ENCODE measurements at places on chromosomes 7 and 10.

DNA sequence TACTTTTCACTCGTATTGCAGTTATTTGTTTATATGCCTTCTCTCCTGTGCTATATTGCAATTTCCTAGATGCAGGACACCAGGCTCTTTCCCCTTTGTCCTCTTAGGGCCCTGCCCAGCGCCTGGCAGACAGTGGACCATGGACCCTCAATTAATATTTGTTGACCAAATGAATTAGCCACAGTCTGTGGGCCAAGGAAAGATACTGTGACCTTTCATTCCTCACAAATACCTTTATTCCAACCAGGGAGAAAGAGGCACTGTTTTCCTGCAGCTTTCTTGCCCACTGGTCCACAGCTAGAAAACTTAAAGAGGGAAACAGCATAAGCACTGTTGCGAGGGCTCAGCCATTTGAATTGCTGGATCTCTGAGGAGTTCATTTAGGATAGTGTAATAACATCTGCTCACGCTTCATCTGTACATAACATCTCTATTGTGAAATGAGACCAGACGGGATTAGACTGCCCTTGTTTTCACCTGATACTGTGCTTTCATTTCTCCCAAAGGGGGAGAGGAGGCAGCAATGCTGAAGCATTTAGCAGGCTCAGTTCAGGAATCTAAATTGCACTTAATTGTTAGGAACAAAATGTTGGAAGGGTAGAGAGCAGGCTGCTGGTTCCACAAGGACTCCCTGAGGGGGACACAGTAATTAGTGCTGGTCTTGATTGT, 46.7 kb downstream of the TNS3 start:
- DNase-seq, result no peak

- no peak for DNase-seq
Measured at GRCh38 chr10:38146579-38147333, 52.6 kb downstream of the ZNF37A start.

- DNase-seq, result no peak
Measured at GRCh38 chr7:55515569-55516279, 56.6 kb downstream of the VOPP1 start.

DNA sequence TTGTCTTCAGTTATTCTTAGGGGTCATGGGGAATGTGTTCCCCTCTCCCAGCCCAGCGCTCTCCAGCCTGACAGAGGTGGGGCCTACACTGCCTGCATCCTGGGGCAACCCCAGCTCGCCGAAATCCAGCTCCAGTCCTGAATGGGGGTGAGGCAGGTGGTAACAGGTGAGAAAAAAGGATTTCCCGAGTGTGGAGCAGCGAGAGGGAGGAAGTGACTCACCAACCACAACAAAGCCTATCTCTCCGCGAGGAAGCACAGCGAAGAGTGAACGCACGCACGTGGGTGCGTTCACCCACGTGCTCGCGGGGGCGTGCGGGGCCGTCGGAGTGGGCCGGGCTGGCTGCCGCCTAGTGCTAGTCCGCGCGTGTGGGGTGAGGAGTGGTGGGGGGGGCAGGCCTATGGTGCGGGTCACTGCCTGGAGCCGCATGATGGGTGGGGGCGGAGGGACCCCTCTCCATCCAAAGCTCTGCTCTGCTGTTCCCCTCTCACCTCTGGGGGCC, 855 bp upstream of the PALD1 start:
- no peak for DNase-seq

GRCh38 chr7:142654398-142654797, 94.9 kb upstream of the PRSS1 start:
- DNase-seq, result no peak

DNA sequence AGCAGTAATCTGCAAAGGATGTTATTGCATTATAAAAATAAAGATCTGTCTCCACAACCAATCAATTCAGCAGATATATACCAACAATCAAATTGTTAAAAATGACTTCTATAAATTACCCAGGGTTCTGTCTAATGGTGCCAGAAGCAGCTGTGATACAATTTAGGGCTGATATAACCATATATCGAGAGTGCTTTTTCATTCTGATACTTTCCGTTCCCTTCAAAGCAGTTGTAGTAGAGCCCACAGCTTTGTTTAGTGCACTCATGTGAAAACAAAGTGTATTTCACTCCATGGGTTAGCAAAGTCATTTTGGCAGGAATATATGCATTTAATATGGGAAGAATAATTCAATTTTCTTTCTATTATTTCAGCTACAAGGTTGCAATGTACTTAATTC, 83.1 kb upstream of the CHCHD3 start:
- no peak for DNase-seq

Measured in D341Med (cell line).